ENCODE measurements at places on chromosomes 1 and 21. TPM values are rescaled to one million over a fixed set of nuclear protein-coding genes. Genes with fewer than 3 reads are reported as not detected.

GRCh38 chr21:44391345-44392091 lies 38.1 kb downstream of the TRPM2 start:
- no peak for DNase-seq

DNA sequence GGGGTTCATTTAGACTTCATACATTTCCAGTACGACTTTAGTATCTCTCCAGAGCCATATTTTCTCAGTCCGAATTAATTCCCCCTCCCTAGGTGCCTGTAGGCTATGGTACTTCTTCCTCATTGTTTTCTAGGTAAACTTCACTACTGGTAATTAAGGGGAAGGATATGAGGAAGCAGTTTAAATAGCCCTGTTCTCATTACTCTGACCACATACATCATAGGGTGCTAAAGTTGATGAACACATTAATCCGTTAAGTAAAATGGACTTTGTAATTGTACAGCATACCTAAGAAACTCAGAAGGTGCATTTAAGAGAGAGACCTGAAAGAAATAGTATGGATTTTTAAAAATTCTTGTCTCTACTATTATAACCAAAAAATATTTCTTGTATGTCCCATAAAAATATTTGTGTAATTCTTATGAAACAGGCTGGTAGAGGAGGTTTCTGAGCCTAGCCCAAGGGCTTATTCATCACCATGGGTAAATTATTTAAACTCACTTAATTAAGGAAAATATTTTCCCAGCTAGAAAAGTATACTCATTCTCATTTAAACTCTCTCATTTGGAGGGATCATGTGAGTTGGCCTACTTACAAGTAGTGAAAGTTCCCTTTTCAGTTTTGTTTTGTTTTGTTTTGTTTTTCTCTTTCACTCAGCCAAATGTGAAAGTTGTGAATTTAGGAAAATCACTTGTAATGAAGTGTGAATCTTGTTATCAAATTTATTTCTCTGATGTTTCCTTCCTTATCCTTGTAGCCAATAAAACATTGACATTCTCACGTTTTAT lies 2.0 kb downstream of the PRMT6 start:
- DNase-seq: no peak

- DNase-seq: no peak
Observed at GRCh38 chr1:155327981-155328380, 7.3 kb downstream of the RUSC1 start.

- DNase-seq: no peak
Observed at GRCh38 chr1:59378621-59379370, 81.9 kb downstream of the FGGY start.

GRCh38 chr21:41717573-41718330 lies 49.1 kb downstream of the RIPK4 start:
- no peak for DNase-seq

GRCh38 chr1:46166521-46167462 lies 8.1 kb upstream of the TSPAN1 start:
- DNase-seq: no peak

DNA sequence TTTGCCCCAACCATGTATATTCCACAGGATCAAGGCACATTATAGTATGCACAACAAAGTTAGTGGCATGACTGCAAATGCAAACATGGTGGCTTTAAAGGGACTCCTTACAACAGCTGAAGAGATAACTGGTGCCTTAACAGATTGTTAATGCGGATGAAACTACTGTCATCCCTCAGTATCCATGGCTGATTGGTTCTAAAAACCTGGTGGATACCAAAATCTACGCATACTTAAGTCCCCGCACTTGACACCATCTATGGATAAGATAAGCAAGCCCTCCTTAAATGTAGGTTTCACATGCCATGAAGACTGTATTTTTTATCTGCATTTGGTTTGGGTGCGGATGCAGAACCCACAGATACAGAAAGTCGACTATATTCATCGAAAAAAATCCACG lies 73.5 kb downstream of the ZNF644 start:
- no peak for DNase-seq

DNA sequence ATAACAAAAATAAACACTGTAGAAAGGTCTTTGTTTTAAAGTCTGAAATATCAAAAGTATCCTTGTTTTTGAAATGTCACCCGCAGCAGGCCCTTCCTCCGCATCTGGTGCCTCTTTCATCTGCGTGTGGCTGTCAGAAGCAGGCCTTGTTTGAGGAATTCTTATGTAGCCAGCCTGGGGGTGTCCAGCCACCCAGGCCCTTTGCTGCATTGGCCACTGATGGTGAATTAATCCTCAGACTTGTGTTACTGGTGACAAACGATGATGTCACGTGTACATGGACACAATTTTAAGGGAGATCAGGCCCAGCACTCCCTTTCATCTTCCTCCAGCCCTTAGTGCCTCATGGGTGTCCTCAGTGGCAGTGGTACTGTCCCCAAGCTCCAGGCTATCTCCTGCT lies 208.0 kb upstream of the GALNT2 start:
- DNase-seq: no peak

DNA sequence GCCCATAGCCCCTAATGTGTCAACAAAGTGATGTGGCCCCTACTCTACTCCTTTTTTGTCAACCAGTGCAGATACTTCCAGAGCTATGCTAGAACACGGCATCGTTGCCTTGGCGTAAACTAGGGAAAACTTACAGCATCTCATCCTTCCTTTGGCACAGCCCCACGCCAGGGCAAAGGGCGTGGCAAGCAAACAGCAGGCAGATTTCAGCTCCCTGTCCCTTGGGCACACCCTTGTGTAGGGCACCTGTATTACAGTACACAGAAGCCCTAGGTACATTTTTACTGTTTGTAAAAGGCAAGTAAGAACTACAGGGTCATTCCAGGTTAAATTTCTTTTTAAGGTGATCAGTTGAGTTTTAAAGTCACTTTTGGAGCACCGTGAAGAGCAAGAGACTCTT lies 29.3 kb downstream of the PRDX6 start:
- peak; percentile 21 for DNase-seq

- DNase-seq: no peak
Observed at GRCh38 chr1:40694353-40694874, 2.9 kb downstream of the NFYC start.

GRCh38 chr21:15742052-15742670 lies 12.4 kb downstream of the USP25 start:
- DNase-seq: no peak

DNA sequence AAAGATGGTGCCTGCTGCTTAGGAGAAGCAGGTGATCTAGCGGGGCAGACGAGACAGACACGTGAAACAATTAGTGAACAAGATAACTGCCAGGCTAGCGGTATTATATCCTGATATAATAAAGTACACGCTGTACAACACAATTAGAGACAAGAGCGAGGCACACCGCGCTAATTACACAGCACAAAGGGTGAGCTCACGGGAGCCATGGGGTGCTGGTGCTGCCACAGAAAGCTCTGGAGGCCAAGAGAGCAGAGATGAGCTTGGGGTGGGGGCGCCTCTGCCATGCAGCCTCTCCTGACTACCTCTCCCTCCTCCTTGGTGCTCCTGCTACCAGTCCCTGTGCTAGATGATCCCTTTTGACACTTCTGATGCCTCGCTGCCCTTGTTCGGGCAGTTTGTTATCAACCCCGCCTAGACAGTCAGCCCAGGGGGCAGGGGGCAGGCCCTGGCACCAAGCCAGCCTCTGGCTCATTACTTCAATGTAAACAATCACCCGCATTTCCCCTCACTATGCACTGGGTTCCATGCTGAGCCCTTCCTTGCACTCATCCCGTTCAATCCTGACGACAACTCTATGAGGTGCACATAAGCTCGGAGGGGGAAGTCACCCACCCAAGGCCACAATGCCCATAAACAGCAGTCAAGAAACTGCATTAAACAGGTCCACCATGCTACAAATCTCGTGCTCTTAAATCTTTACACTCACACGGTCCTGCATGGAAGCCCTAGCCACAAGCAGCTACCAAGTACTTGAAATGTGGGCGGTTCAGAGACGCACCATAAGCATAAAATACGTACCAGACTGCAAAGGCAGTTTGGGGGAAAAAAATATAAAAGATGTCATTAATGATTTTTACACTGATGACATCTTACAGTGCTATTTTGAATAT lies 103.0 kb downstream of the SSBP3 start:
- DNase-seq: no peak

- DNase-seq: no peak
Observed at GRCh38 chr1:156517748-156518147, 17.2 kb upstream of the MEF2D start.

DNA sequence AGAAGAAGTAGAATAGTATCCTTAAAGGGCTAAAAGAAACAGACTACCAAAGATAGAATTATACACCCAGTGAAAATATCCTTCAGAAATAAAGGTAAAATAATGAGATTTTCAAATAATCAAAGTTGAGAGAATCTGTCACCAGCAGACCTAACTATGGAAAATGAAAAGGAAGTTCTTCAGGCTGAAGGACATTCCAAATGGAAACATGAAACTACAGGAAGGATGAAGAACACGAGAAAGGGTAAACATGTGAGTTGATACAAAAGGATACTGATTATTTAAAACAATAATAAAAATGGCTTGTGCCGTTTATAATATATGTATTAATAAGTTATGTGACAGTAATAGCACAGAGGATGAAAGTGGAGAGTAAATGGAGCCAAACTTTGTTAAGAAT lies 57.1 kb upstream of the SLFNL1 start:
- no peak for DNase-seq

DNA sequence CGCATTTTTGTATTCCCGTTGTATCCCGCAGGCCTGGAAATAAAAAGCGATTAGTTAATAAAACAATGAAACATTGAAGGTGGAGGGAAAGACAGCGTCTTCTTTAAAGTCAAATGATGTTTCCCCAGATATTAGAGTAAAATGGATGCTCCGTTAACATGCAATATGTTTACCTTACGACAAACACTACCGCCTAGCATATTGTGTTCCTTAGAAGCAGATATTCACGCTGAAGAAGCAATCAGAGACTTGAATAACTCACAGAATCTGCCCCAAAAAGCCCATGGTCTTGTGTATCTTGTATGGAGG lies 583 bp upstream of the B4GALT3 start:
- no peak for DNase-seq

- DNase-seq: peak; percentile 35
Observed at GRCh38 chr1:53413175-53414001, 45.8 kb upstream of the DMRTB1 start.

DNA sequence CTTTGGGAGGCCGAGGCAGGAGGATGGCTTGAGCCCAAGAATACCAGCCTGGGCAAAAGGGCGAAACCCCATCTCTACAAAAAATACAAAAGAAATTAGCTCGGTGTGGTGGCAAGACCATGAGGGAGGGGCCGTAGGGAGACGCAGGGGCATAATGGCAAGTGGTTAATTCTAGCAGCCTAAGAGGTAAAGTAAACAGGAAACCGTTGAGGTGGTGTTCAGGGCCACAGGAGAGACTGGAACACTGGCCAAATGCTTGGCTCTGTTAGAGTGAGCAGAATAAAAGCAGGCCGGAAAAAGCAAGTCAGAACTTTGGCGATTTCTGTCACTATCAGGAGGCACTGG lies 89.2 kb downstream of the RIPK4 start:
- no peak for DNase-seq

DNA sequence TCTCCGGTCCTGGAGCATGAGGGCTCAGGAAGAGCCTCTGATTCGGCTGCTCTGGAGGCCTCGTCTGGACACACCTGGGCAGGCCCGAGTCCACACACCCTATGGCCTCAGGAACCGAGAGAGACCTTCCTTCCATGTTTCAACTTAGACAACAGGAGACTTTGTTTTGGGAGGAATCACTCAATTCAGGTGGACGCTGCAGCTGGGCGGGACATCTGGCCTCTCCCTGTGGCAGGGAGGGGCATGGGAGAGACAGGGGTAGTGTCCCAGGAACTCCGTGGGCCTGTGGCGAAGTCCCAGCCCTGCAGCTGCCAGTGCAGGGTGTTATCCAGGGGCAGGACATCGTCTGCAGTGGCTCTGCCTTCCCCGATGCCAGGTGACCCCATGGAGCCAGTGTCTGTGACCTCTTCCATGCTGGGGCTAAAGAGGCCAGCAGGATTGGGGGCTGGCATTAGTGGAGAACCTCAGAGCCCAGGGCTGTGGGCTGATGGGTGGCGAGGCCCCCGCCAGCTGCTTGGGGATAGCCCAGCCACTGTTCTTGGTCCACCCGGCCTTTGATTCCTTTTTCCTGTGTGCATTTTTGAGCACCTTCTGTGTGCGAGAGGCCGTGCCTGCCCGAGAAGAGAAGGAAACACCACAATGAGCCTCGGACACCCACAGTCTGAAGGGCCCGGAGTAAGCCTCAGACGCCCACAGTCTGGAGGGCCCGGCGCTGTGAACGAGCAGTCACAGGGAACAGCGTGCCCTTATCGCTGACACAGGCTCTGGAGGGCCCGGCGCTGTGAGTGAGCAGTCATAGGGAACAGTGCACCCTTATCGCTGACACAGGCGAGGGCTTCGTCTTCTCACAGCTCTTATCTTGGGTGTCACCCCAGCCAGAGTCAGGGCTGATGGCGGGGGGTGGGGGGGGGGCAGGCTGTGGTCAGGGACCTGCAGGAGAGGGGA lies 6.2 kb downstream of the COL18A1 start:
- peak; percentile 80 for DNase-seq

DNA sequence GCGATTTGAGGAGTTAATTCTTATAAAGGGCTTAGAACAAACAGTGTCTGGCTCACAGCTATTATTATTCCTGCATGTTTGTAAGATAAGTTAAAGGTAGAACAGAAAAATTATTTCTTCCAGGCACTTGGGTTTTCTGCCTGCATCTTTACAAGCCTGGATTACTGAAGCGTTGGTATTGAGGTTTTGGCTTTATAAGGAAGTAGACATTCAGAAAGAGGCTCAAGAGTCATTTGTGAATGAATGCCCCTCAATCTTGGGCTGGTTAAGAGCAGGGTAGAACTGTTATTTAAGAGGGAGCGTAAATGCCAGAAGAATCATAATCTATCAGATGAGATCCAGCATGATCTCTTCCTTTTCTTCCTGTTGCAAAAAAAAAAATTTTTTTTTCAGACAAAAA lies 77.3 kb upstream of the ARID1A start:
- DNase-seq: no peak

DNA sequence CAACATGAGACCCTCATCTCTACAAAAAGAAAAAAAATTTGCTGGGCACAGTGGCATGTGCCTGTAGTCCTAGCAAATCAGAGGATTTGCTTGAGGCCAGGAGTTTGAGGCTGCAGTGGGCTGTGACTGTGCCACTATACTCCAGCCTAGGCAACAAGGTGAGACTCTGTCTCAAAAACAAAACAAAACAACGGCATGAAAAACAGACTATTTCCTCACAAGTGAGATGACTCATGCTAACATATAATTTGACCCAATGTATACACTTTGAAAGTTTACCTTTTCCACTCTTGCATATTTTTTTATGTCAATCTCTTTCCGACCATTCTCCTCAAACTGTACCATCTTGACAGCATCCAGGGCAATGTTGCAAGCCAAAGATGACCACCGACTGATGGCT lies 17.5 kb downstream of the CCT3 start:
- no peak for DNase-seq

Gene NUDC
- polyA plus RNA-seq: 125 TPM

Gene MASP2
- 9.5 TPM for polyA plus RNA-seq

Gene SLC6A17
- 0.36 TPM for polyA plus RNA-seq

Gene AGMAT
- polyA plus RNA-seq: 19.1 TPM

Gene HOOK1
- polyA plus RNA-seq: 16.6 TPM

Gene LRRC71
- not detected for polyA plus RNA-seq

Gene DNASE2B
- 0.32 TPM for polyA plus RNA-seq

Gene CRYAA
- polyA plus RNA-seq: not detected

Gene RIPPLY3
- polyA plus RNA-seq: 1.0 TPM

Gene SPRR2E
- polyA plus RNA-seq: not detected

Gene ZC3H12A
- 46.2 TPM for polyA plus RNA-seq

Gene AGL
- 9.2 TPM for polyA plus RNA-seq

Gene SPRR5
- polyA plus RNA-seq: not detected

Gene C1orf115
- polyA plus RNA-seq: 42.3 TPM

Gene GIPC2
- polyA plus RNA-seq: 16.9 TPM

Gene LMOD1
- polyA plus RNA-seq: 6.4 TPM

Gene S100A12
- 1.1 TPM for polyA plus RNA-seq

Gene DNTTIP2
- polyA plus RNA-seq: 34.4 TPM

Measured in hepatocyte (in vitro differentiated cells).